Suppressor macrophage (primary cell): ENCODE measurements at places on chromosomes 6 and 20.

DNA sequence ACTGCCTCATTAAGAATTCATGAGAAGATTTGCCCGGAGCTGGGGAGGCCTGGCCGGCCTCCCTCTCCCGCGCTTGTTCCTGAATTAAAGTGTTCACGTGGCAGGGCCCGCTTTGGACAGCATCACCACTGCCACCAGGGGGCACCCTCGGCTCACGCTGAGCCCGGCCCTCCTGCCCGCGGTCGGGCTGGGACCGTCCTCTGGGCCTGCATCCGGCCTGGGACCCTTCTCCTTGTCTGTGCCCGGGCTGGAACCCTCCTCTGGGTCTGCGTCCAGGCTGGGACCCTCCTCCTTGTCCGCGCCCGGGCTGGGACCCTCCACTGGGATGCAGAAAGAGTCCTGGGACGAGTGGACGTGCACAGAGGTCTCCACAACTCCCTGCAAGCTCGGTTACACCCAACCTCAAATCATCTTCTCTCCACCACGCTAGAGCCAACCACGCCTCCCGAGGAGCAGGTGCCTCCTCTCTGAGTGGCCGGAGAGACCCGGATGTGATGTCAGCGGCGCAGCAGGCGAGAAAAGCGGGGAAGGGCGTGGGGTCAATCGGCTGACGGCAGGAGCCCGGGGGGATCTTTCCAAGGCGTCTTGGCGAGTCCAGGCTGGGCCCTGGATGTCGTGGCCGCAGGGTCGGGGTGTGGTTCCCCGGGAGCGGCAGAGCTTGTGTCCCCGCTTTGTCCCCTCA is 50.9 kb upstream of the DACT2 start:
- DNase-seq = peak; percentile 73

DNA sequence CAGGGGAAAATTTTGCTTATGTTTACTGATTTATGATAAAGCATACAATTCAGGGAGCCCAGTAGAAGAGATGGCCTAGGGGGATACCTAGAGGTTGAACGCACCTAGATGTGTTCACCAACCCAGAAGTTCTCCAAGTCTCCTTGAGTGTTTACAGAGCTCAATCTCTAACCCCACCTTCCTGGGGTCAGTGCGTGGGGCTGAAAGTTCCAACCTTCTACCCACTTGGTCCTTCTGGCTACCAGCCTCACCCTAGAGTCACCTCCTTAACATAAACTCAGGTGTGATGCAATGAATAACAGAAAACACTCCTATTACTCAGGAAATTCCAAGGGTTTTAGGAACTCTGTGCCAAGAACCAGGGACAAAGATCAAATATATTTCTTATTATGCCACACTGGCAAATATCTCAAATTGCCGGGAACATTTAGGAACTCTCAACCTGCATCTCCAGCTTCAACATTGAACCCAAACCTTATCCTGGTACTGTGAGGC is 26.4 kb downstream of the AFG1L start:
- DNase-seq = no peak

DNA sequence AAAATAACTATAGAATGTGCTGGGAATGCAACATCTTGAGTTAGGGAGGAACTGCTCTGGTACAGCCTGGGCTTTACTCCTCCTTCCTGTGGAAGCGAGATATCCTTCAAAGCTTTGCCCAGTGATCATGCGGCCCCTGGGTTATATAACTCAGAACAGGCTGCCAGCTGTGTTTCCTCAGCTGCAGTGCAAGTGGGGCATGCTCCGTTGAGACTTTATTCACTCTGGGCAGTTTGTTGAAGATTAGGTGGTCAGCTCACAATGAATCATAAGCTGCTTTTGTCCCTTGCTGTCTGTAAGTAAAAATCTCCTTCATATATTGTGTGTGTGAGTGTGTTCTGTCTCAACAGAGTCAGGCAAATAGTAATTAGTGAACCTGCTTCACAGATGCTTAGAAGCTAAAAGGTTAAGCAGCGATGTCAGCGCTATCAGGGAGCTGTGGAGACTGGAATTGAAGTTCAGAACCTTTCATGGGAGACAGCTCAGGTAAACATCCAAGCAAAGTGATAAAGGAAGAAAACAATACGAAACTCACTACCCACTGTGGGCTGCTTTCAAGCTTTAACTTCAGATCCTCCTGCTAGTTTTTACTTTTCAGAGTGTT is 688.4 kb downstream of the HTR1B start:
- DNase-seq = no peak

GRCh38 chr6:75098709-75099108 is 107.1 kb downstream of the COL12A1 start:
- DNase-seq = no peak

- DNase-seq = no peak
Measured at GRCh38 chr20:56222945-56223344, 25.6 kb upstream of the MC3R start.

DNA sequence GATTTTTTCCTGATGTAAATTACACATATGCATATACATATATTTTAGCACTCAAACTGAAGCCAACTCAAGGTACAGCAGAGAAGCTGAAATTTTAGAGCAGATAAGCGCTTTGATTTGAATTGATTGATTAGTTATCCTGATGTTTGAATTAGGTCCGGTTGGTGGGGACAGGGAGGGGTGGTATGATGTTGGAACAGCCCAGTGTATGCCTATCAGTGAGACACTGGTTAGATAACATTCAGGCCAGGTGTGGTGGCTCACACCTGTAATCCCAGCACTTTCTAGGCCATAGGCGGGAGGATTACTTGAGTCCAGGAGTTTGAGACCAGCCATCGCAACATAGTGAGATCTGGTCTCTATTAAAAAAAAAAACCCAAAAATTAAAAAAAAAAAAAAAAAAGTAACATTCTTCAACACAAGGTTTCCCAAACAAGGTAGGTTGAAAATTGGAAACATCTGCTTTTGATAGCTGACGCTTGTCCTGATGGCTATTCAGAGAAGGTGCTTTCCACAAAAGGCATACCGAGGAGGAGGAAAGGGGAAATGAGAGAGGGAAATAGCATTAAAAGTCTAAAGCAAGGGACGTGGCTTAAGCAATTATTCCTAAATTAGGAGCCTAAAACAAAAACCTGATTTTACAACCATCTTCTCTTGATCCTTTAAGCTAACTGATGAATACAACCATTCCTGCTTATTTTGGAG is 288.4 kb upstream of the JARID2 start:
- DNase-seq = peak; percentile 69

DNA sequence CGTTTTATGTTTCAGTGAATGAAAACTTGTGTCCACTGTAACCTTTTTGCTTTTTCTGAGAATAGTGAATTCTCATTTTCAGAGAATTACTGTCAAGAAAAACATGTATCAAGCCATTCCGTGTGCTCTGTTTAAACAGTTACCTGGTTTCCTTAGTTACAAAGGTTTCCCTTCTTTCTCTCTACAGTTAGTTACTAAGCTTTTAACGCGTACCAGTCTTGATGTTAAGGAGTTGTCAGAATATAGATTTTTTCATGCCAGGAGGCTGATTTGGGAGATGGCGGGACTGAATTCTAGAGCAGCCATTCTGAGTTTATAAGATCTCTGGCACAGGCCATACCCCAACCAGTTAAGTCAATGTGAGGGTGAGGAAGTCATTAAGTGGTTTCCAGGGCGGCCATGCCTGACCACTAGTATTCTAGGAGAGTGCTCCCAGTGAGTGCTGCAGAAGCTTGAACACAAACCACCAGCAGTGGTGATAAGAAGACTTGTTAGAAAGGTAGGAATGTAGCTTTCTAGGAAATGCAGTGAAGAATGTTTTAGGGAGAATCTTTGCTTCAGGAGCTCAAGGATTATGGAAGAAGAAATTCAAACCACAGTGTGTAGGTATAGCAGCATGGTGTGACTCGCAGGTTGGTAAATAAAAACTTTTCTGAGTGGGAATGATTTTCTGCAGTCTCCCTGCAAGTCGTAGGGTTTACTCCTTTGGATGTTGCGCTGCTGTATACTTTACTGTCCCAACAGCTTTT is 112.9 kb downstream of the JARID2 start:
- peak; percentile 33 for DNase-seq

GRCh38 chr6:132614554-132614953 is 9.5 kb downstream of the TAAR2 start:
- no peak for DNase-seq

DNA sequence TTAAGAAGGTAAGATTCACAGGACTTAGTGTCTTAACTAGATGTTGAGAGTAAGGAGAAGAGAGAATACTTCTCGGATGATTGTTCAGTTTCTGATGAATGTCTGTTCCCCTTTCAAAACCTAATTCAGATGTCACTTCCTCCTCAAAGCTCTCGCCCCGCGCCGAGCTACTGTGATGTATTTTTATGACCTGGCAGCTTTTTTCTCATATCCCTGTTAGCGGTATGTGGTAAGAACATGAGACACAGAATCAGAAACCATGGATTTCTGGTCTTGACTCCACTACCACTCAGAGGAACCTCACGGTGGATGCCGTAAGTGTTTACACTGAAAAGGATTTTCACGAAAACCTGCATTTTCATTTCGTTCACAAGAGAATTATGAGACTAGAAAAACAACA is 48.4 kb downstream of the CEP43 start:
- peak; percentile 82 for DNase-seq

- no peak for DNase-seq
Measured at GRCh38 chr6:122154912-122155575, 244.4 kb upstream of the HSF2 start.

DNA sequence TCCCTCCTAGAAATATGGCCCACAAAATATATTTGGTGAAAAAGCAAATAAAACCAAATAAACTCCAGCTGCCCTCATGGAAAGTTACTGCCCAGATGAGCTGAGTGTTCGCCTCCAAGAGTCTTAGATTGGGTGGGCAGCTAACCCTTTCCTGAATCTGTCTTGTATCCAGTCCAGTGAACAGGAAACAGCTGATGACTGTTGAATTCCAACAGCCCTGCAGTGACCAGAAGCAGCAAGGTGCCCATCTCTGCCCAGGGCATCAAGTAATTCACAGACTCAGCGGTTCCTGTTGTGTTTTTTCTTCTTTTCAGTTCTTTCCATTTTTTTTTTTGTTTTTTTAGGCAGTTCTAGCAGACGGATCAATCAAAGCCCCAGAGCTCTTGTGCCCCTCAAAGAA is 199.2 kb downstream of the UBE3D start:
- no peak for DNase-seq

GRCh38 chr6:56649053-56649769 is 6.5 kb upstream of the DST start:
- DNase-seq = no peak

DNA sequence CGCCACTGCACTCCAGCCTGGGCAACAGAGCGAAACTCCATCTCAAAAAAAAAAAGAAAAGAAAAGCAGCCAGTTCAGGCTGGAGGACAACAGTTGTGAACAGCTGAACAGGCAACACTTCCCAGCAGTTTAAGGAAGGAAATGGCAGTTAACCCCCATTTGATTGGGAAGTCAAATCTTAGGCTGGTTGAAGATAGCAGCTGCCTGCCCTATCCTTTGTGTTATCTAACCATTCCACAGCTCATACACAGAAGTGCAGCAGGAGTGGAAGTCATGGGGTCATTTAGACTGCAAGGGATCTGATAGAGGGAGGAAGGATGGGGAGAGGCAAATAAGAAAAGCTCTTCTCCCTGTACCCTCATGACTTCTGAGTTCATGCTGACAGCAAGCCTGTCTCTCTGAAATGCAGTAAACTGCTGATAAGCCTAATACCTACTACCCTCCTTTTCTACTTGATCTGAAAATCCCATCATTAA is 35.3 kb downstream of the KCTD20 start:
- DNase-seq = no peak

DNA sequence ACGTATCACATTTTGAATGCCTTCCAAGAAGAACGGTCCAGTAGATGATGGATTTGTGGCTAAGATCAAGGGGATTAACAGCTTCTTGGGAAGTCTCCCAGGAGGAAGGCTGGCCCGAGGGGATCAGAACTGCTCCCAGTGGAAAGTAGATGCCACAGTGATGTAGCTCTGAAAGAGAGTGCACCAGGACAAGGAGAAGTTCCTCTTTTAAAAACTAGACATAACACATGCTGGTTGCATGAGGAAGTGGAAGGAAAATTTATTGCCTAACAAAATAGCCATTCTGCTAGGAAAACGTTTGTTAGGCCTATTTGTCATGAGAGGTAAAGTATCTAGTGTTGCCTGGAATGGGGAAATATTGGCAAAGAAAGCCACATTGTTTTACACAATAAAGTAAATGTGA is 87.8 kb downstream of the CDH26 start:
- peak; percentile 65 for DNase-seq

DNA sequence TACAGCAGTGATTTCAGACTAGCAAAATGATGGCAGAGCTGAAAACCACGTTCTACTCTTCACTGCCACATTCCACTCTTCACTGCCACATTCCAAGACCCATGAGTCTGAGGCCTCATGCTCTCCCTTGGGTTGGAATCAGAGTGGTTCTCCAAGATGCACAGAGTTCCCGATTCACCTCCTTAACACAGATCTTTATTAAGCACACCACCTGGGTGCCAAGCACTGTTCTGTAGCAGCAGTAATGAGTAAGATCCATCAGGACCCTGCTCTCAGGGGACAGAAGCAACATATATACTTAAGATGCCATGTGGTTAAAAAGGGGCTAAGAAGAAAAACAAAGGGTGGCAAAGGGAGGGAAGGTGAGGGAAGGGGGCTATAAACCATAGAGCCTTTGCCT is 26.9 kb downstream of the TSHZ2 start:
- DNase-seq = no peak

GRCh38 chr6:45436544-45437438 is 59.1 kb upstream of the SUPT3H start:
- peak; percentile 90 for DNase-seq

DNA sequence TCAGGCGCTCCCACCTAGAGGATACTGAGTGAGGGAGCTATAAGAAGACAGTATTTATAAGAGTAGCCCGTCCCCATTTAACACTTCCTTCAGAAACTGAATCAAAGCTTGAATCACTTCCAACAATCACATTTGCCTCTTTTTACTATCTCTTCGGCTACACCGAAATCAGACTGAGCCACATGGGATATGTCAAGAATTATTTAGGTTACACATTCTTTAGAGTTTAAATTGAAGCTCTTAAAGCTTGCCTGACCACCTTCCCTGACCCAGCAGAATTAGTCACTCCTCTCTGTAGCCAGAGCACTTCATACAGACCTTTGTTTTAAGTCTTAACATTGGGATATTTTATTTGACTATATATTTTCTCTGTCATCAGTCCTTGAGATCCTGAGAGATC is 163.7 kb downstream of the MAFB start:
- DNase-seq = no peak

DNA sequence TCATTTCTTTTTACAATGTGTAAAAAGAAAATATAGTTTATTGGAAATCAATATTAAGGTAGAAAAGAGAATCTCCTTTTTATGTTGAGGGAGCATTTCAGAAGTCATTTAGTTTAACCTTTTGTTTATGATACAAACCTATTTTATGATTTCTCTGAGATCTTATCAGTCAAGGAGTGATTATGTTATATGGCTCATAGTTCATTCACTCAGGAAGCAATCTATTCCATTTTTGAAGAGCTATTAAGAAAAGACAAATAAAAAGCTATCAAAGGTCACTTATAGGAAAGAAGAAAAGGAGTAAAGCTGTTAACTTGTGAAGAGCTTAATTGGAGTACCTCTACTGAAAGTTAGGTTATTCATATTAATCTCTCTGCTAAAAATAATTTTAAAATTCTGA is 526.6 kb upstream of the JAG1 start:
- no peak for DNase-seq
